ENCODE measurements at places on chromosomes 6 and 20.

- DNase-seq, result no peak
Observed at GRCh38 chr6:116139917-116140316, 14.0 kb upstream of the COL10A1 start.

- no peak for DNase-seq
Observed at GRCh38 chr20:36320261-36320897, 14.2 kb downstream of the DLGAP4 start.

- no peak for DNase-seq
Observed at GRCh38 chr6:132122871-132123270, 171.7 kb upstream of the CCN2 start.

DNA sequence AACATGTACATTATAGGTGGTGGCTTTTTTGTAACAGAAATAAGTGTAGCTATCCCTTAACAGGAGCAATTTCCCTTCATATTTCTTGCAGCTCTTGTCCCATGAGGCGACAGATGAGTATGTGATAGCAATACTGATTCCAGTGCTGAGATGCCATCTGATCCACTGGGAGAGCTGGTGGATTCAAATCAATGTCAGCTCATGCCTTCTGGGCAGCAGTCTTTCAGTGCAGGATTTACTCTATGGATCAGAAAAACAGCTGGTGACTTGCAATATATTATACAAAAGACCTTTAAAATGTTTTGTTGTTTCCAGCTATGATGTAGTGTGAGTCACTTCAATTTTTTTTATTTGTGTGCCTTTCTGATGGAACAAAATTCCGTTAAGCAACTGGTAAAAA, 259.9 kb upstream of the SASH1 start:
- DNase-seq, result no peak

GRCh38 chr6:91573826-91574416, 987.0 kb upstream of the MAP3K7 start:
- no peak for DNase-seq

DNA sequence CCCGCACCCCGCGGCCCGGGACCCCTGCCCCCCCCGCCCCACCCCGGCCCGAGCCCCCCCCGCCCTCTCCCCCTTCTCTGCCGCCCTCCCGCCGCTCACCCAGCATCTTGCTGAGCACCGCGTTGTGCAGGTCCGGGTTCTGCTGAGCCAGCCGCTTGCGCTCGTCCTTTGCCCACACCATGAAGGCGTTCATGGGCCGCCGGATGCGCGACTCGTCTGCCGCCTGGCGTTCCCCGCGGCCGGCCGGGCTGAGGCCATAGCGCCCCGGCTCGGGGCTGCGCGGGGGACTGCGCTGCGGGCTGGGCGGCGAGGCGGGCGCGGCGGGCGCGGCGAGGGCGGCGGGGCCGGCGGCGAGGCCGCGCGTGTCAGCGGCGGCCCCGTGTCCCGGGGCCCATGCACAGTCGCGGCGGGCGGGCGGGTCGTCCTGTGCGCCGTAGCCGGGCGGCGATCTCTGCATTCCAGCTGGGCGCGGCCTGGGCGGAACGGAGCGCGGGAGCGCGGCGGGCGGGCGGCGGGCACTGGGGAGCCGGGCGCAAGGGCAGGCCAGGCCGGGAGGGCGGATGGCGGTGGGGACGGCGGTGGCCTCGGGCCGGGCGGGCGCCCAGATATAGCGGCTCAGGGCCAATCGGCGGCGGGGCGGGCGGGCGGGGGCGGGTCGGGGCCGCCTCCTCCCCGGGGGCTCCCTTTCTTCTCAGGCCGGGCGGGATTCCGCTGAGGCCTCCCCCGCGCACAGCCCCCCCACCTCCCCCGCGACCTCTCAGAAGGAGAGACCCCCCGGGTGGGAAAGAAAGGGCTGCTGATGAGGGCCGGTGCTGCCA, at the start of gene SOX18:
Gene SOX18 (minus strand): TSS at position 580 of the 818 bp plus-strand sequence. CDS start 123 bp downstream, at position 457.
- DNase-seq, result no peak

DNA sequence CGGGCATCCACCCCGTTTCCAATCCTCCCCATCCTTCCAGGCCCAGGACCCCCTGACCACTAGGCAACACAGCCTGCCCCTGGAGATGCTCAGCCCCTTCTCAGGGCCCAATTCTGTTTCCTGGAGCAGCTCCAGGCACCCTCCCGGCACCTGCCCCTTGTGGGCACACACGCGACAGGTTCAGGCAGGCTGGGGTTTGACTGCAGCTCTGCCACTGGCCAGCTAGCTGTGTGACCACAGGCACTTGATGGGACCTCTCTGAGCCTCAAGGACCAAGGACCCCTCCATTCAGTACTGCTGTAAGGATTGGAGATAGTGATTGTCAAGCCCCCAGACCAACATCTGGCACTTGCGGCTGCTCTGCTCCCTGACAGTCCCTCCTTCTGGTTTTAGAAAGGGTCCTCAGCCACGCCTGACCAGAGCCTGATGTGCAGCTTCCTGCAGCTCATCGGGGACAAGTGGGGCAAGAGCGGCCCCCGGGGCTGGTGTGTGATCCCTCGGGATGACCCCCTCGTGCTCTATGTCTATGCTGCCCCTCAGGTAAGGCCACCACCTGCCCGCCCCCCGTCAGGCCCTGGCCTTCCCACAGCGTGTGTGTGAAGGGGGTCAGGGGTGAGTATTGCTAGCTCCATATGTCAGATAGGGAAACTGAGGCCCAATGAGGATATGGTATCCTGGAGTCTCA, 21.7 kb downstream of the FGD2 start:
- no peak for DNase-seq

- no peak for DNase-seq
Observed at GRCh38 chr6:2615251-2615650, 135.5 kb downstream of the MYLK4 start.

DNA sequence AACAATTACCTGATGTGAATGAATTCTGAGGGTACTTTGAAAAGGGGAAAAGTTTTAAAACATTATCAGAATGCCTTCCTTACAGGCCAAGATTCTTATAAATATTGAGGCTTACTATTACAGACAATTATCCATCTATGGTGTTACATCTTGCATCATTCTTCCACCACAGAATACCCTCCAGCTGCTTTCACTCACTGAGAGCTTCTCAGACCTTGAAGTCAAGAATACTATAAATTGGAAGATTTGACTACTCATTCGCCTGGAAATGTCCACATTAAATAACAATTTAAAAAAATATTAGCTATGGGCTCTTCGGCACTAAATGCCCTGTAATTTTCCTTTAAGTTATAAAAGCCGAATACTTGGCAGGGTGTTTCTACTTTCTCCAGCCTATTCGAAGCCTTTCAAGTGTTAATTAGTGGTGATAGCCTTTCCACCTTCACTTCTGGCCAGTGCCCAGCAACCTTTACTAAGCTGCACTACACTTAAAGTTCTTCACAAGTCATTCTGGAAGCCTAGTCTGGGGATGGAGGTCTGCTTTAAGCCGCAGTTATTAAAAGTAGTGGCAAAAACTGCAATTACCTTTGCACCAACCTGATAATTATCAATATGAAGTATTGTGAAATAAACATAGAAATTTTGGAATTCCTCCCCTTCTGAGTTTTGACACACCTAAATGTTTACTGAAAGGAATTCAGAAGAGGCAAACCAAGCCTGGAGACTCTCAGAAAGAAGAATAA, 100.9 kb downstream of the BMP5 start:
- DNase-seq, result no peak

- no peak for DNase-seq
Observed at GRCh38 chr6:110216140-110216539, 35.9 kb downstream of the CDC40 start.

GRCh38 chr6:127484212-127484863, 25.1 kb upstream of the KIAA0408 start:
- DNase-seq, result no peak

DNA sequence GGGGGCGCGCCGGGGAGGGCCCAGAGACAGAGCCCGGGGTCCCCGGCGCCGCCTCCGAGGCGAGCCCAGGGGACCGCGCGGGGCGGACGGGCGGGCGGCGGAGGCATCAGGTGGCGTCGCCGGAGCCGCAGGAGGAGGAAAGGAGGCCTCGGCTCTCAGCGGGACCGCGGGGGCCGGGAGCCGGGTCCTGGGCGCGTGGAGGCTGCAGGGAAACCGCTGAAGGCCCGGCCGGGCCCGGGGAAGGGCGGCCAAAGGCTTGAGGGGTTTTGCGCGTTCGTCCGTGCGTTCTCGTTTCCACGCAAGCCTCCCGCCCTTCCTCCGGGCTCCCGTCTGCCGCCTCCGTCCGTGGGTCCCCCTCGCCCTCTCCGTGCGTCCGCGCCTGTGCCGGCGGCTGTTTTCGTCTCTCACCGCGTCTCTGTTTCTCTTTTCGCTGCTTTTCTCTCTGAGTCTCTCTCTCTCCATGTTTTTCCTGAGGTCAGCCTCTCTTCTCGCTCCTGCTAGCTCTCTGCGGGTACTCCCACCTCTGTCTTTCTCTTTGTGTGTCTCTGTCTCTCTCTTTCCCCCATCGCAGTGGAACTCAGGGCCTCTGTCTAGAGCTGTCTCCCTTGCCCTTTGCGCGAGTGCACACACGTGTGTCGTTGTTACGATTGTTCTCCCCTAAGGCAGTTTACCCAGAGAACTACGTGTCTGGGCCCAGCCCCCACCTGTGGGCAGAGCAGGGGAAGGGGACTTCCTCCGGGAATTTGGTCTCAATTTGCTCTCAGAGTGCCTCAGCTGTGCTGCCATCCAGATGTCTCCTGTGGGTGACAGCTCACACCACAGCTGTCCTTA, 2.1 kb downstream of the IRF4 start:
- DNase-seq, result no peak

DNA sequence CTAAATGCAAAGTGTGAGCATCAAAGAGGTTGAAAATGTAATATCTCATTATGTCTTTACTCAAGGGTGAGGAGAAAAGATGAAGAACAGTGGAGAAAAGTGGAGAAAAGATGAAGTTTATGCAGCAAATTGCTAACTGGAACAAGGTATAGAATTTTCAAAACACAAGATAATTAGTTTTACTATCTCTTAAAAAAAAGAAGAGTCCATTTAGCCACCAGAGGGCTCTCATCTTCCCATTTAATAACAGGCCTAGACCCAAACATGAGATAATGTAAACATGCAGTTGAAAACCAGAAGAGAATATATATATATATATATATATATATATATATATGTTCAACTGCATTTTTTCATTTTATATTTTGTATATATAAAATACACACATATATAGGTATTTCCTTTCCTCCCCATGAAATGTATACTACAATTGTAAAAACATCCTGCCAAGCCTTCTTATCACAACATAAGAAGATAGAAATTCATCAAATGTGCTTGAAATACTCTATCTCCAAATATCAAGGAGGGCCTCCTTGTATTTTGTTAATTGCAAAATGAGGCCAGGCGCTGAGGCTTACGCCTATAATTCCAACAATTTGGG, 78.4 kb downstream of the ADTRP start:
- no peak for DNase-seq

DNA sequence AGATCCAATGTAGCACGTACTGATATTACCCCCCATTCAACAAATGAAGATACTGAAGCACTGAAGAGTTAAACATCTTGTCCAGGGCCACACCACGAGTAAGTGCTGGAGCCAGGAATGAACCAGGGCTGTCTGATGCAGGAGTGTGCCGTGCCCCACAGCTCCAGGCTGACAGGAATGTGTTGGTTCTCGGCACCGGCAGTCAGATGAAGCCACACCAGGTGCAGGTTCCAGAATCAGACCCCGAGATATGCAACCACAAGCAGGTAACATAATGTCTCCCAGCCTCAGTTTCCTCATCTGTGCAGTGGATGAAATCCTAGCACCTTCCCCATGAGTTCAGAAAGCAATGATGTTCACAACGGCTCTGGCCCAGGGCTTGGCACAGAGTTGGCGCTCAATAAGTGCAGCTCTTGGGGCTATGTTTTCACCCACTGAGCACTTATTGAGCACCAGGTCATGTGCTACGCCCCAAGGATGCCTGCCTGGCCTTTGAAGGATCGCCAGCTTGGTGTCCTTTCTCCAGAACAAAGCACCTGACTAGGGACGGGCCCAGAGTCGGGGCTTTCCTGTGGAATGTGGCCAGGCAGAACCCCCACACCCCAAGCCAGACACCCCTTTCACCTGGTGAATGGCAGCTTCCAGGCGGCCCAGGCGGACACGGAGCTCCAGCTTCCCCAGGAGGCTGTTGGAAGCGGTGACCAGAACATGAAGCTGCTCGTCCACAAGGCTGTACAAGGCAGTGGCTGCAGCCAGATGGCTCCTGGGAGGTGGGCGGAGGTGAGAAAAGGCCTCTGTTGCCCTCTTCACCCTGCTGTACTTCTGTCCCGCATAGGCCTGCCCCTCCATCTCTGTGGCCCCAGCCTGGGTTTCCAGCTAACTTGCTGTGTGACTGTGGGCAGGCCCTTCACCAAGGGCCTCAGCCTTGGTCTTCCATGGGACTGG, 41.3 kb downstream of the KIAA1755 start:
- DNase-seq, result no peak

DNA sequence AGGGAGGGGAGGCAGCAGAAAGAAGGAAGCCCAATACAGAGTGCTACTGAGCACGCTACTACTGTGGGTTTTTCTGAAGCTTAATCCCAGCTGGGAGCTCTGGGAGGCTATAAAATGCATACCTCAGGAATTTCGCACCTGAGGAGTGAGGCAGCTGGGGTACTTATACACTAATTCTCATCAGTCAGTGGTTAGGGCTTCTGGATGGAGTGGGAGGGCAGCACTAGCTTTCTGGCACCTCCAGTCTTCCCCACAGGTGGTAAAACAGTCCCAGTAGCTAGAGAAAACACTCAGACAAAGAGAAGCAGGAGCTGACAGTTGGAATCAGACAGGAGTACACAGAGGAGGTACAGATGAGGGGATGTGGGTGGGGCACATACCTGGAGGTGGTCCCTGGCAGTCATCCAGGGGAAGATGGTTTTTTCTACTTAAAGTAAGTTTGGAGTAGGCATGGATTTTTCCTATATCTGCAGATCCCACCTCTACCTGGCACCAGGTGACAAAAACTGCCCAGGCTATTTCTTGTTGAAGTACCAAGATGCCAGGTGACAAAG, 37.8 kb downstream of the CPXM1 start:
- DNase-seq, result no peak

GRCh38 chr6:93365445-93365844, 53.9 kb downstream of the EPHA7 start:
- DNase-seq, result no peak

DNA sequence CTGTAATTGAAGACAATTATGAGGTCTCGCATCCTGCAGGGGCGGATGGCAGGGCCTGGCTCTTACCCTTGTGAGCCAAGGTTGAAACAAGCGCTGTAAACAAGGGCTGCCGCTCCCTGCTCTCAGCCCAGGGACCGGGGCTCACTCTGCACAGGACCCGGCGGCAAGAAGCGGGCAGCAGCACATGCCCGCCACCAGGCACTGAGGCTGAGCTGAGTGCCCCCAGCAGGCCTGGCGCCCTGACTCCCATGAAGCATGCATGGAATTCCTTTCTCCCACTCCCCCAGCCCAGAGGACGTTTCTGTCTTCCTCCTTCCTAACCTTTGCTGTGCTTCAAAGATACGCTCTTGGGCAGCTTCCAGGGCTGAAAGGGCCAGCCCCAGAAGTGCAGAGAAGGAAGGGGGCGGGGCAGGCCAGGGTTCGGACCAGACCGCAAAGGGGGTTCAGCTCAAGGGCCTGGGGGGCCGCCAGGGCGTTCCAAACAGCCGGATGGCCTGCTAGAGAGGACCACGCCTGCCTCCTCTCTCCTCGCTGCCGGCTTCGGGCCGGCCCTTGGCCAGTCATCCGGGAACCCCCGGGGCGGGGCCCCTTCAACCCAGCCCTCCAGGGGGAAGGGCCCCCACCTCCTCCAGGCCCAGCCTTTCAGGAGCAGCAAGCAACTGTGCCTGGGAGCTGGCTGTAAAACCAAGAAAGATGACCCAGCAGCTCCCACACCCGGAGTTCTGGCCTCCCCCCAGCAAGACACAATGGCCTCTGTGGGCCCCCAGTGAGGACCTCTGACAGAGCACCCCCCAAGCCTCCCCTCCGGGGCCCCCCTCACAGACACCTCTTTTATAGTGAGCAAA, 109.9 kb downstream of the NOL4L start:
- no peak for DNase-seq

- no peak for DNase-seq
Observed at GRCh38 chr20:58492074-58492718, 23.0 kb downstream of the APCDD1L start.
